ENCODE measurements at places on chromosomes 6 and 20.

GRCh38 chr6:44012078-44012493 lies 115.2 kb downstream of the MRPL14 start:
- DNase-seq = no peak

- DNase-seq = no peak
Observed at GRCh38 chr20:37519508-37520418, 1.3 kb upstream of the NNAT start.

DNA sequence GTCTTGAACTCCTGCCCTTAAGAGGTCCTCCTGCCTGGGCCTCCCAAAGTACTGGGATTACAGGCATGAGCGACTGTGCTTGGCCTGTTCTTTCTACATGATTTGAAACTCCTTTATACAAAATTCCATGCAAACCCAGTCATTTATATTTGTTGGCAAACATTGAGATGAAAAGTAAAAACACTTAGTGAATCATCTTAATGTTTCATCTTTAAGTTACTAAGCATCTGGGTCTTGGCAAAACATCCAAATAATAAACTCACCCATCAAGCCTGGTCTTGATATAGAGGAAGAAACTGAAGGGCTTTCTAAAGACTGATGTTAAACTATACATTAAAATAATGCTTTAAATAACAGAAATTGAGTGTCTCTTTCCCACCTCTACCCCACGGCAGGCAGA lies 95.1 kb downstream of the FUT9 start:
- DNase-seq = no peak

- no peak for DNase-seq
Observed at GRCh38 chr20:2691127-2691526, 1.5 kb upstream of the EBF4 start.

DNA sequence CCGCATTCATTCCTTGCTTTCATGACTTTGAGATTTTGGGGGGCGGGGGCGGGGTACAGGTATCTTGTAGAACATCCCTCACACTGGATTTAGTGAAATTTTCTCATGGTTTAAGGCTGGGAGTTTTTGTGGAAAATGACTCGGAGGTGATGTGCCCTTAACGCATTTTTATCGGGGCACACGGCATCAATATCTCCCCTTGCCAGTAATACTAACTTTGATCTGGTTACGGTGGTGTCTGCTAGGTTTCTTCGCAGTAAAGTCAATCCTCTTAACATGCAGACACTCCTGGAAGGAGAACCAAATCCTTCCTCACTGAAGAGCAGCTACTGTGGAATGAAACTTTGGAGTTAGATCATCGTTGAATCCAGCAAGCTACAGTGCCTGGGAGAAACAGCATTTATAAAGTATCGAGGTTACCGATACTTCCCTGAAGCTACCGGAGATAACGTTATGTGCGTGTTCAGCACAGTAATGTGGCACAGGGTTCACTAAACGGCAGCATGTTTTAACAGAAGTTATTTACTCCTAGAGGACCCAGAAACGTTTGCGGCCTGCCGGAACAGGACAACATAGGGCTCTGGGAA lies 1.2 kb upstream of the DYNLRB1 start:
- no peak for DNase-seq

DNA sequence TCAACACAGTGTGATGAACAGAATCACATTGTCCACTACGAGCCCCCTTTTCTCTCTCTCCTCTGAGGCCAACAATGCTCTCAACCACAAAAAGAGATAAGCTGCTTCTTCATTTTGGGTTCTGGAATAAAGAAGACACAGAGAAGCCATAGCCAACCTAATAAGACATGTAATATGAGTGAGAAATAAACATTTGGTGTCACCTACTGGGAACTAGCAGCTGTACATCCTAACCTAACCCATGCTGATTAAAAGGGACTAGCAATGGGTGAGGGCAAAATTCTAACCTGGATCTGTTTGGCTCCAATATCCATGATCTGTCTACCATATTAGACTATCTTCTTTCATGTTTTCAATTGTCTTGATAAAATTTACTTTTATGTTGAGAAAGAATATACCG lies 369.1 kb upstream of the MARCKS start:
- no peak for DNase-seq

- DNase-seq = no peak
Observed at GRCh38 chr6:49636713-49637349, at the start of gene RHAG. RHAG (minus strand) TSS chr6:49636839; CDS start chr6:49636812, 27 bp downstream.

DNA sequence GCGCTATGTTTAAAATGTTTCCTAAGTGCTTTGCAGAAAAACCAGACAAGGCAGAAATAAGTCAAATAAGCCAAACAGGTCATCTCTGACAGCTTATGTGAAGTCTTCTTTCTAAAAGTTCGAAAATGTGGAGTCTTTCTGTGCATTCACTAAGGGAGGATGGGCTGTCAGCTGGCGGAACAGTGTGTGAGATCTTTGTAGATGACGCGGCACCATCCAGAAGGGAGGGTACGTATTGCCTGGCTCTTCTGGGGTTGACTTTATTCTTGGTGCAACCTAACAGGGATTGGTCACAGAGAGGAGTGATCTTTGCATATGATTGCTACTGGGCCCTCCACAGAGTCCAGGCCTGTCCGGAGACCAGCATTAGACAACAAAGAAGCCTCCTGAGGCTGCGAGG lies 114.5 kb upstream of the EDN1 start:
- DNase-seq = no peak

GRCh38 chr6:32082935-32083334 lies 26.2 kb downstream of the TNXB start:
- no peak for DNase-seq

GRCh38 chr6:10315658-10316372 lies 99.1 kb downstream of the TFAP2A start:
- DNase-seq = no peak

DNA sequence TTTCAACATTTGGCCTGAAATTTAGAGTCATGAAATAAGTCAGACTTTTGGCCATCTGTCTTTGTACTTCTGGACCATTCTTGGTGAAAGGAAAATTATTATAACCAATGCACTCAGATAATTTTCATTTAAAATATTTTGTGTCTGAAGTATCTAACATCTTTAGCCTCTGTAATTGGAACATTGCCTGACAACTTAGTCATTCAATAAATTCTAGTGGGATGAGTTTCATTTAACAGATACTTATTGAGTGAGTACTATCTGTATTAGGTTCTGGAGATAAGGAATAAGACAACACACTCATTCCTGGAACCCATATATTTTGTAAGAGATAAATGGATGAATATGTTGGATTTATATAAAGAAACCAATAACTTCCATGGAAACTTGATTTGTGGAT lies 536.0 kb downstream of the BCKDHB start:
- DNase-seq = no peak
